ENCODE measurements at places on chromosomes 1 and 21.

GRCh38 chr21:38759413-38759812 is 46.3 kb upstream of the ETS2 start:
- DNase-seq: no peak

GRCh38 chr21:41009398-41010100 is 158.4 kb upstream of the BACE2 start:
- DNase-seq: no peak

GRCh38 chr1:33375316-33375715 is 54.4 kb upstream of the A3GALT2 start:
- no peak for DNase-seq

- DNase-seq: no peak
Measured at GRCh38 chr1:225767634-225768540, 9.7 kb upstream of the SRP9 start.

DNA sequence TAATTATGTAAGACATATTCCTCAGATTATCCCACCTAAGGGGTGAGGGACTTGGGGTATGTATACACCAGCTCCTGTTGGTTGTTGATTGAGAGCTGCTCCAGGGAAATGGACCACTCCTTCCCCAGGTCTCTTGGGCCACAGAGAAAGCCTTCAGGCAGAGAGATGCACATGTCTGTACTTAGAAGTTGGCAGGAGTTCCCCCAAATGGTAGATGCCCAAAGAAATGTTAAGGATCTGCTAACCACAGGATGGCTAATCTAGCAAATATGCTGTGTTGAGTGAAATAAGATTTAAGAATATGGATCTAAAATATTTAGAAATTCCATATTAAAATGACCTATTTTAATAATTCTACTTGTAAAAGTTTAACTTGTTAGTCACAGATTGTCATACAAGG is 100.8 kb upstream of the DNAH14 start:
- DNase-seq: no peak

- DNase-seq: no peak
Measured at GRCh38 chr1:202599669-202600431, 110.4 kb downstream of the SYT2 start.

DNA sequence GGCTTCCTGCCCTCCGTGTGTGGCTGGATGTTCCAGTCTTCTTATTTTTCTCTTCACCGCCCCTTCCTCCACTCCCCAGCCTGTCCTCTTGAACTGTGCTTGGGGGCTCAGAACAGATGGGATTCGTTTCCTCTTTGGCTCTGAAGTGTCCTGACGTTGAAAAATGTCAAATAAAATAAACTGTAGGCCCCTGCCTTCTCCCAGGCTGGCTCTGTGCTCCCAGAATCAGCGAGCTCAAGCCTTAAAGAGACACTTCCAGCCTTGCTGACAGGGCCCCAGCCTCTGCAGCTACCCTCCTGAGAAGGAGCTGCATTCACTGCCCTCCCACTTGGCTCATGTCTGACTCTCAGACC is 104.2 kb upstream of the IPO9 start:
- no peak for DNase-seq

- no peak for DNase-seq
Measured at GRCh38 chr1:115430441-115431158, 92.6 kb upstream of the NGF start.

GRCh38 chr1:227437495-227438008 is 119.3 kb upstream of the CDC42BPA start:
- no peak for DNase-seq

GRCh38 chr1:170218257-170218650 is 72.5 kb downstream of the NTMT2 start:
- DNase-seq: no peak
